ENCODE measurements at places on chromosomes 1 and 21. TPM values are rescaled to one million over a fixed set of nuclear protein-coding genes. Genes with fewer than 3 reads are reported as not detected.

DNA sequence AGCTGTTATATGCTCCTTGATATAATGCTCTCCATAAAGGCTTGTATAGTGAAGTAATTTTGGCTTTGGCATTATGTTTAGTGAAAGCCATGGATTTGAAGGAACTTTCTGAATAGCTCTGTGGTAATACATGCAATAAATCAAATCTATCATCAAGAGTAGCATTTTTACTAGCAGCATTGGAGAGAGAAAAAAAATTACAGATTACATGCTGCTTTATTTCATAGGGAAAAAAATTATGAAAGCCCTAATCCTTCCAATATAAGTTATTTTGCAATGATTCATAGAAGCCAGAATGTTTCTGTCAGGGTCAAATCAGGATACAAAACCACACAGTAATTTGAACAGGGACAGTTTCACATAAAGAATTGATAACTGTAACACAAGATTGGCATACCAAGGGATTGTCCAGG is 250.0 kb downstream of the SPATA17 start:
- DNase-seq: no peak

DNA sequence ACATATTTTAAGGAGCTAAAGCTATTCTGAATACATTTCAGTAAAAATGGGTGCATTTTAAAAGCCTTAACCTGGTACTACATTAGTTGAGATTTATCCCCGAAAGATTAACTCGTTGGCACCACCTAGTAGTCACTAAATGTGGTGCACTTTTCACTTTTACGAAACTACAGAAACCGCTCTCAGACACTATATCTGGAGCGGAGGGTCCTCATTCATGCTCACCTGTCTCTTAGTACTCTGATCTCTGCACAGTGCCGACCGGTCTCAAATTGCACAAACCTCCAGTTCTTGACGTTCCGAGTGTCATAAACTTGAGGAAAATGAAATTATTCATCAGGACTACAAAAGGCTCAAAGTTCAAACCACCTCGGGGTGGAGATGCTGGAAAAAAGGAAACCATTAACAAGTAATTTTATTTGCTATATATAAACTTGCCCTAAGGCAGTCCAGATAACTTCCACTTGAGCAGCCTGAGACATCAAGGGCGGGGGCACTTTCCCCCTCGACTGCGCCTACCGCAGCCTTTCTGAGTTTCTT is 722 bp downstream of the LZIC start:
- DNase-seq: peak; percentile 81

DNA sequence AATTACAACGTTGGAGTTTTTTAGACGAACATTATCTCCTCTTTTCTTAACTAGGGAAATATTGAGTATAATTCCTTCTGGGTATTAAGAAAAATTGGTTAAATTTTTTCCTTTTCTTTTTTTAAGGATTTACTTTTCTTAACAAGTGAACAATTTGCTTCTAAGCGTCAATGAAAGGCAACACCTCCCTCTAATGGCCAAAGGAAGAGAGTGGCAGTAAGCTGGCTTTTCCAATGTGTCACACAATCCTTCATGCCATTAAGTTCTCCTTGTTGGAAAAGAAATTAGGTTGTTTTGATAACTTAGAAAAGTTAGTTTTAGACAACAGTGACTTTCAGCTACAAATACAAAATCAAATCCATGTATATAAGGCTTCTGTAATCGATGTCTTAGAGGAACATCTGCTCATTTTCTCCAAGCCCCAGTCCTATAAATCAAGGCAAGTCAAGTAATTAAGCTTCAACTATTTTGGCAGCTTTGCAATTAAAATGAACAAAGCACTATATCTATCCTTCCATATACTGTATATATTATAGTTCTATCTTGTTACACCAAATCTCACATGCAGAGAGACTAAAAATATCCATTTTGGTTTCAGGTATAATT is 62.8 kb downstream of the EDEM3 start:
- DNase-seq: peak; percentile 47

DNA sequence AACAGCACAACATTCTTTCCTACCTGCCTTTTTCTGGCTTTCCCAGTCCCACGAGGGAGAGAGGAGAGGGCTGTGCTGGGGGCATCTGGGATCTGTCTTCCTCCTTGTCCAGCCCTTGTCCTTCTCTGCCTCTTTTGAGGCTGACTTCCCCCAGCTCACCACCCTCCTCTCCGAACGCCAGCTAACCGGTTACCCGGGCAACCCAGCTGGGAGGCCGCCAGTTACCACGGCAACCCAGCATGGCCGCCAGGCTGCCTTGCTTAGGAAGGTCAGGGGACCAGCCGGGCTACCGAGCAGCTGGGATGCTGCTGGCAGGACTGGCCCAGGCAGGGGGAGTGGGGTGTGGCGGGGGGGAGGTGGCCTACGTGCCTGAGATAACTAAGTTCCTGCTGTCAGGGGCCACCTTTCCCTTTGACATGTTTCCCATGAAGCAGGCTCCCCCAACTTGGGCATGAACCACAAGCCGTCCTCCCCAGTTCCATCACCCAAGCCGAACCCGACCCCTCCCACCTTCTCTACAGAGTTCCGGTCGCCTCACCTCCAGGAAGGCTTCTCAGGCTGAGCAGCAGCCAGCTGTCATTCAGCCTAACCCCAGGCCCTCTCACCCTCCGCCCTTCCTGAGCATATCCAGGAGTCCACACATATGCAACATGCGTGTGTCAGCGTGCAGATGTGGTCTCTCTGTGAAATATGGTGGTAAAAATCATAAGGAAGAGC is 8.7 kb downstream of the PLEKHA6 start:
- DNase-seq: no peak

APOBEC4 gene
- total RNA-seq: not detected

- DNase-seq: no peak
Observed at GRCh38 chr1:19374926-19375325, 62.8 kb downstream of the SLC66A1 start.

REG4 gene
- not detected for total RNA-seq

SV2A gene
- not detected for total RNA-seq

TFF2 gene
- total RNA-seq: not detected

DNA sequence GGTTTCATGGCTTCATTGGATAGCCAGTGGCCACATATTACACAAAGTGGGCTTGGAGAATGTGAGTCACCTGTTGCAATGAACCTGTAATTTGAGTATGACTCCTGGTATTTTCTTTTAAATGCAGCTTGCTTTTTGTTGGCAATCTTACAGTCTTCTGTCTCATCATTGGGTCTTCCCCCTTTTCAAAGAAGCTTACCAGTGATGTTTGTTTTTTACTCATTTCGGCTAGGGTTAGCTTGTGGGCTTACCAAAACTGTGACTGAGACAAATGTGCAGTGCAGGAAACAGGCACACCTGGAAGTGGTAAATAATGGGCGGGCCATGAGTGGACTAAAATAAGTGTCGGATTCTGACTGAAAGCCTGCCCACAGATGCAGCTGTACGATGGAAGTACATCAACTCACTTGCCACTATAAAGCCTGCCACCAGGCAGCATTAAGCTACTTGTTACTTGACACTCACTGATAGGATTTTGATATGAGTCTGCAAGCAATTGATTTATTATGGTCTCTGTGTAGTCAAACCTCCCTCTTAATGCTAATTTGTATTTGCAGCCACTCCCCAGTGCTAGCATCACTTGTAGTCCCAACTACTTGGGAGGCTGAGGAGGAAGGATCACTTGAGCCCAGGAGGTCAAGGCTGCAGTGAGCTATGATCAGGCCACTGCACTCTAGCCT is 4.2 kb downstream of the HHAT start:
- no peak for DNase-seq

DNA sequence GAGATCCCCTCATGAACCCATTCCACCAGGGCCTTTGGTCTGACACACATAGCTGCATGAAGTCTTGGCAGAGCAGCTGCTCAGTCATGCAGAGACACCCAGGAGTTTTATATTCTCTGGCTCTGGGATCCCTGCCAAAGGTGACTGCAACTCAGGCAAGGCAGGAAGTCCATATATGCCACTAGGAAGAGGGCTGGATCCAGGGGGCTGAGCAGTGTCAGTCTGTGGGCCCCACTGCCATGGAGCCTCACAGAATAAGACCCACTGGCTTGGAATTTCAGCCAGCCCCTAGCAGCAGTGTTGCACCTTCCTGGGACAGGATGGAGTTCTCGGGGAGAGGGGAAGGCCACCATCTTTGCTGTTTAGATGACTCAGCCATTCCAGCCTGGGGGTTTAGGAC is 199.7 kb downstream of the TBX15 start:
- DNase-seq: no peak

DNA sequence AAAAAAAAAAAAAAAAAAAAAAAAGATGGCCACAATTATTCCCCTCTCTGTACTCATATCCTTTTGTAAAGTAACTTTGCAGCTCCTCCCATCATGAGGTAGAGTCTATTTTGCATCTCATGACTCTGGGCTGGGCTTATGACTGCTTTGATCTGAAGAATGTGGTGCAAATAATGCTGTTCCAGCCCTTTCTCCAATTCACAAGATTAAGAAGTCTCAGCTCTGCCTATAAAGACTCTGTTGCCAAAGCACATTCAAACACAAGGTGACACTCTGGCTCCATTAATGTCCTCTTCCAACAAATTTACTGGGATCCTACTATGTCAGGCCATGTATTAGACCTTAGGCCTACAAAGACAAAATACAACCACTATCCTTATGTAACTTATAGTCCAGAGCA is 64.8 kb upstream of the PTCH2 start:
- no peak for DNase-seq

DNA sequence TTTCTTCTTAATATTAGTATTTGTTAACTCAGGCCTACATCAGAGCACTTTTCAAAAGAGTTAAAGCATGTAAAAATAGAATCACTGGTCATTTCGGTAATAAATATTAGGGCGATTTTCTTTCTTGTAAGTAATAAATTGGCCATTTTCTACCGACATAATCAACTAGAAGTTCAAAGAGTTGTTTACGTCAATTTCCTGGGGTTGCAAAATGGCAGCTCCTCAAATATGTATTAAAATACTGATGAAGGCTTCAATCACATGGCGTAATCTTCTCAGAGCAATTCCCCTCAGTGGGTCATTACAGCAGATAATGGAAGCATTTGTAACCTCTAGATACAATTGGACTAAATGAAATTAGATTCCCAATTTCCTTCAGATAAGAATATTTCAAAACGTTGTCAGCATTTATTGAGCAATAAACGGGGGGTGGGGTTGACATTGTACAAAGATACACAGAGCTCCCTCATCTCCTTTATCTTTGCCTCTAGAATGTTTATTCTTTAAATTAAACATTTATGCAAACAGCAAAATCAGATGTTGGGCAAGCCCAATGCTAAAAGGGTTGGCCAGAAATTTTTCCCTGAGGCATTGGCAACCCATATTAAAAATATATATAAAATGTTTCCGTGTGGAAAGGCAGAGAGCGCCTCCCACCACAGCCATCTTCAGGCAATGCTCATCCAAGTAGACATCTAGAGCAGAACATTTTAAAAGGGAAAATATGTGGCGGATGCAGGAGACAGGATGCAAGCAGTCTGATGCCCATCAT is 240.6 kb downstream of the NCAM2 start:
- no peak for DNase-seq

HCRTR1 gene
- total RNA-seq: not detected

DNA sequence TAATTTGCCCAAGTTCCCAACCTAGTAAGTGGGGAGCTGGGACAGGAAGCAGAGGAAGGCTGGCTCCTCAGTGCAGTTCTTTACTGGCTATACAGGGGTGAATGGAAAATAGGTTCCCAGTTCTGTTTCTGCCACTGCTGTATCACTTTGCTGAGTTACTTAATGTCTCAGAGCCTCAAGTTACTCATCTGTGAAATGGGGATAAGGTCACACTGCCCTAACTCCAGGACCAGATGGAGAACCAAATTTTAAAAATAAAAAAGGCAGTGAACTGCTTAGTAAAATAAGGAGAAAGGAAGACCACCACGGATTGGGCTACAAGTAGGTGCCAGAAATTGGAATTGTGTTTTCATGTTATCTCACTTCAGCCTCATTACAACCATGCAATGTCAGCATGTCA is 147.8 kb downstream of the OMA1 start:
- DNase-seq: no peak

DNA sequence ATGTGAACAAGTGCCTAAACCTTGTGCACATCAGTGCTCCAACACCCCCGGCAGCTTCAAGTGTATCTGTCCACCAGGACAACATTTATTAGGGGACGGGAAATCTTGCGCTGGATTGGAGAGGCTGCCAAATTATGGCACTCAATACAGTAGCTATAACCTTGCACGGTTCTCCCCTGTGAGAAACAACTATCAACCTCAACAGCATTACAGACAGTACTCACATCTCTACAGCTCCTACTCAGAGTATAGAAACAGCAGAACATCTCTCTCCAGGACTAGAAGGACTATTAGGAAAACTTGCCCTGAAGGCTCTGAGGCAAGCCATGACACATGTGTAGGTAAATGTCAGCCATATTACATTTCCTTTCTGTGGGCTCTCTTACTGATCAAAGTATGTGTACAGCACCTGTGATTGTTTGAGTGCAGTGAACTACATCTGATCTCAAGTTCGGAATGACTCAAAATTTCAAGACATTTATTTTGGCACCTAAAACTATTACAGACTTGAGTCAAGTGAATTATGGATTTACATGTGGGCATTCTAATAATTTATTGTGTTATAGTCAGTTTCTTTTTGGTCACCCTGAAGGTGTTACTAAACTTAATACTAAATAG is 196.5 kb downstream of the TPR start:
- DNase-seq: no peak

DNA sequence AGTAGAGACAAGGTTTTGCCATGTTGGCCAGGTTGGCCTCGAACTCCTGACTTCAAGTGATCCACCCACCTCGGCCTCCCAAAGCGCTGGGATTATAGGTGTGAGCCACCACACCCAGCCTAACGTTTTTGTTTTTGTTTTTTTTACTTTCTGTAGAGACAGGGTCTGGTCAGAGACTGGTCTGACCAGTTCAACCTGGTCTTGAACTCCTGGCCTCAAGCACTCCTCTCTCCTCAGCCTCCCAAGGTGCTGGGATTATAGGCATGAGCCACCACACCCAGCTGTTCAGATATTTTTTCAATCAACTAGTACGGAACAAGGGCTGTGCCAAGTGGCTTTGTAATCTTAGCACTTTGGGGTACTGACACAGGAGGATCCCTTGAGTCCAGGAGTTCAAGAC is 209.5 kb downstream of the RERE start:
- no peak for DNase-seq

DNA sequence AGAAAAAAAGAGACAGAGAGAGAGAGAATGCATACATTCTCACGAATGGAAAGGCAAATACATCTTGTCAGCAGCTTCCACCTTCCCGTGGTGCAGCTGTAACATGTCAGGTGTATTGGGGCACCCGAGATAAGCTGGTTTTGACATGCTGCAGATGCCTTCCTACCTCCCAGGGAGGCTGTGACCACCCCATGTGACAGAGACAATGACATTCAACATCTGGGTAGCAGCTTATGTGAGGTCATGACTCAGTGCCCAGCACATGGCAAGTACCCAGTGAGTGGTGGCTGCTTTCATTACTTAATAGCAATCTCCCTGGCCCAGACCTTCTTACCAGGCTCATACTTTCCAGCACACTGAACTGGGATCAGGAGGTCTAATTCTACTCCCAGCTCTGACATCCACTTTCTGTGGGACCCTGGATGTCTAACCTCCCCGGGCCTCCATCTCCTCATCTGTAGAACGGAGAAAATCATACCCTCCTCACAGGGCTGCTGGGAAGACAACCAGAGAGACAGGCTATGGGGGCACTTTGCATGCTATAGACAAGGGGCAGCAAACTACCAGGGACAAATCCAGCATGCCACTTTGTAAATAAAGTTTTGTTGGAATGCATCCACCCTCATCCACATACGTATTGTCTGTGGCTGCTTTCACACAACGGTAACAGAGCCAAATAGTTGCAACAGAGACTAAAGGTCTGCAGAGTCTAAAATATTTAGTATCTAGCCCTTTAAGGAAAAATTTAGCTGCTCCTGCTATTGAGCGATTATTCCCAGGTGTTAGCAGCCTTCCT is 38.5 kb upstream of the ZBTB40 start:
- DNase-seq: no peak

GRCh38 chr1:56973923-56974742 is 8.3 kb upstream of the C8B start:
- DNase-seq: no peak
